Daoy (cell line): ENCODE measurements at places on chromosomes 11 and 22. TPM values are rescaled to one million over a fixed set of nuclear protein-coding genes. Genes with fewer than 3 reads are reported as not detected.

Gene HORMAD2
- total RNA-seq, result not detected in 2 replicates

Gene NXPE2
- total RNA-seq, result not detected in 2 replicates

Gene SCUBE2
- 0.18 and 0.51 TPM in 2 replicates for total RNA-seq

Gene DGAT2
- 9.4 and 19.3 TPM in 2 replicates for total RNA-seq

Gene SPINDOC
- 34.6 and 41.0 TPM in 2 replicates for total RNA-seq

Gene CELSR1
- 2.9 and 4.3 TPM in 2 replicates for total RNA-seq

Gene TYR
- not detected in 2 replicates for total RNA-seq

Gene HEPN1
- total RNA-seq, result not detected in 2 replicates

DNA sequence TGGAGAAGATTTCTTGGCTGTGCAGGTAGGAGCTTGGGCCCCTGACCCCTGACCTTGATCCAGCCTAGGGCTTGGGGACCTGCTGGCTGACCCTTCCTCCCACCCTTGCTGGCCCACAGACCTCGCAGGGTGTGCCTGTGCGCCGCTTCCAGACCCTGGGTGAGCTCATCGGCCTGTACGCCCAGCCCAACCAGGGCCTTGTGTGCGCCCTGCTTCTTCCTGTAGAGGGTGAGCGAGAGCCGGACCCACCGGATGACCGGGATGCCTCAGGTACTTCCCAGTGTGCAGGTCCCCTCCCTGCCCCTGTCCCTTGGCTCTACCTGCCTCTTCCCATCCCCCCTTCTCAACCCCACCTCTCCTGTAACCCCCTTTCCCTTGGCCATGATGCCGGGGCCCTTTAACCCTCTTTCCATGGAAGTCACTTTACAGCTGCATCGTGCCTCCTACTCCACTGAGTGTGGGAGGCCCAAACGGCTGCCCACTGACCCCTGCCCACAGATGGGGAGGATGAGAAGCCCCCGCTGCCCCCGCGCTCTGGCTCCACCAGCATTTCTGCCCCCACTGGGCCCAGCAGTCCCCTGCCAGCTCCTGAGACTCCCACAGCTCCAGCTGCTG is 3.8 kb downstream of the INPPL1 start:
- DNase-seq, result no peak

DNA sequence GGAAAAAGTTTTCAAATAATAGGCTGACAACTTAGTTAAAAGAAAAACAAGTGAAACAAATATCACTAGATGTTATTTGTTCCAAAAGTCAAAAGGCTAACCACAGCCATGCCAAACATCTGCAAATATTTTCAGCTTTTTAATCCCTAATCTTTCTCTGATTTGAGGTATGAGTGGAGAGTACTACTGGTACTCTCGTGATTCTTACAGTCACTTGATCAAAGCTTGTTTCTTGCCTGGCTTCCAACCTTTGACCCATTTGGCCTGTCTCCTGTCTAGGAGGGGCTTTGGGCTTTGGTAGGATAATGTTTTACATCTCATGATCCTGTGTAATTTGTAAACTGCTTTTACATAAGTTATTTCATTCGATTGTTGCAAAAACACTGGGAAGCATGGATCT is 301.8 kb upstream of the SORL1-AS1 start:
- no peak for DNase-seq

GRCh38 chr22:29016067-29016938 is 45.3 kb downstream of the C22orf31 start:
- no peak for DNase-seq

DNA sequence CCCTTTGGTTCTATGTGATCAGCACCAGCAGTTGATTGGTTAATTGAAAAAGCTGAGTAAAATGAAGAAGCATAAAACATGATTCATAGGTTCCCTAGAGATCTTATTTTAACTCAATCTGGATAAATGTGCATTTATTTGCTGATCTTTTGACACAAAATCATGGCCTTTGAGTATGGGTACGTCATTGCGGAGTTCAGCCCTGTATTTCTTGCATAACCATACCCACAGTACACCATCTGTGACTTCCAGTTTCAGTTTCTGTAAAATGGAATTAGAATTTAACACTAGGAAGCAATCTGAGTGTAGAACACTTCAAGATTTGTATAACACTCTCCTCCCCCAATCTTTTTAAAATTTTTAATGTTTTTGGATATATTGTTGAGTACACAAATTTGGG is 358.2 kb downstream of the DDX10 start:
- no peak for DNase-seq

DNA sequence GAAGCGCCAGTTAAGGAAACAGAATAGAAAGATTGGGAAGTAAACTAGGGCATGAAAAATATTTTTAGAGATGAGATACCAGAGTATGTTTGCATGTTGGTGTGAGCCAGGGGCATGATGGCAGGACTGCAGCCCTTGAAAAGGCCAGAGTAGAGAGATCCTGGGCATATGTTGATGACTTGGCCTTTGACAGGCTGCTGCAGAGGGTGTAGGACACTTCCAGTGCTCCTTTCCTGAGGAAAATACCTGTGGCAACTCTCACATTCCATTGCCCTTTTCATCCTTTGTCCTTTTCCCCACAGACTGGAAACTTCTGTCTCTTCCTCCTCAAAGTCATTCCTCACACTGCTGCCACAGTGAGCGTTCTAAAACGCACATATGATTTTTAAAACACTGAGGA is 150.7 kb upstream of the CCDC90B start:
- DNase-seq, result no peak

- DNase-seq, result no peak
Measured at GRCh38 chr11:94814272-94814976, 46.3 kb downstream of the AMOTL1 start.

GRCh38 chr11:86978756-86979608 is 23.8 kb upstream of the FZD4 start:
- DNase-seq, result peak; percentile 17

DNA sequence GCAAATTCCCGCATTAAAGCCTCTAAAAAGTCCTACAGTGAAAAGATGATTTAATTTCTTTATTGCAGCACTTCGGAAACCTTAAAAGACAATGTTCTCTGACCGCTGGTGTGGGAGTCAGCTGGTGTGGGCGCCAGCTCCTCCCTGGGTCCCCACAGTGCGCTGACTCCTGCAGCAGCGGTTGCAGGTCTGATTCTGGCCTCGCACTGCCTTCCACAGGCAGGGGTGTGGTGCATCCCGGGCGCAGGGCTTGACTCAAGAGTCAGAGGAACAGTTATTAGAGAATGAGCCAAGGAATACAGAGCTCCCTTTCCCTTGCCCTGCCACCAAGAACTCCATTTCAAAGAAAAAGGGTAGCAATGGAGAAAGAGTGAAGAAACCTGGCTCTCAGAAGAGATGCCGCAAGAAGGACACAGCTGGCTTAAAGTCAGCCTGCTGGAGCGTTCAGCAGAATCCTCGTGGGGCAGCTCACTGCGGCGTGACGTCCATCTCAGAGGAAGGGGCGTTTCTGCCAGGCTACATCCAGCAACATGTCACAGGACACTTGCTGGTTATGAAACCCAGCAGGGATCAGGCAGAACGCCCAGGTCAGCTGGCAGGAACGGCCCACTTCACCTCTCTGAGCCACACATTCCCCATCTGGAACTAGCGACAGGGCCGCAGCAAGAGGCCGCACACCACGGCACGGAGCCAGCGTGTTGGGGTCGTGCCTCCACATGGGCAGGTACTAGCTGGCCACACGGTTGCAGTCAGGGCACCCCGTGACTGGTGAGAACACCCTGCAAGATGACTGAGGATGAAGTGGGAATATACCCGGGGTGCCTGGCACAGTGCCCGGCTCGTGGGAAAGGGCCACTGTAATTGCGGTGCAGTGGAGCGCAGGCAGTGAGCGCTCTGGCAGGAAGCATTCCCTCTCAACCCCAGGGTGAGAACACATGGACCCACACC is 18.1 kb upstream of the EFCAB6 start:
- no peak for DNase-seq
